NCI-H748 treated with DMSO at 0.1 percent for 48 hours (cell line): ENCODE measurements at places on chromosomes 2 and 18.
A peak's percentile ranks its signal among the peaks of the same experiment; 100 is the strongest.

DNA sequence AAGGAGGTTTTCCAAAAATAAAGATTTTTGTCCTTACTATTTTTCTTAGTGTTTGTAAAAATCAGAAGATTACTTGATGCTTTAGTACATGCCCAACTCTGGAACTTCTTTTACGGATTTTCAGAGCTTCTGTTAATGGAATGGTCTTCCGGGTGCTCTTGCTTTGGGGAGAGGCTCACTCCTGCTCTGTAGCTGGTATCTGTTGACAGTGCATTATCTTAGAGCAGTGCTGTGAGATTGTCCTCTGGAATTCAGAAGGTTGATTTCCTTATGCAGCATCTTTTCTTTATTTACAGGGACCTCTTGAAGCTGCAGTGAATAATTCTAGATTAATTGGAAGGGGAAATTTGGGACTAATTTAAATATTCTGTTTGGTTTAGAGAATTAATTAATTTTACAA is 4.6 kb downstream of the MAPRE2 start:
- no peak for DNase-seq

GRCh38 chr2:234725528-234726264 is 226.1 kb upstream of the SH3BP4 start:
- DNase-seq, result no peak

DNA sequence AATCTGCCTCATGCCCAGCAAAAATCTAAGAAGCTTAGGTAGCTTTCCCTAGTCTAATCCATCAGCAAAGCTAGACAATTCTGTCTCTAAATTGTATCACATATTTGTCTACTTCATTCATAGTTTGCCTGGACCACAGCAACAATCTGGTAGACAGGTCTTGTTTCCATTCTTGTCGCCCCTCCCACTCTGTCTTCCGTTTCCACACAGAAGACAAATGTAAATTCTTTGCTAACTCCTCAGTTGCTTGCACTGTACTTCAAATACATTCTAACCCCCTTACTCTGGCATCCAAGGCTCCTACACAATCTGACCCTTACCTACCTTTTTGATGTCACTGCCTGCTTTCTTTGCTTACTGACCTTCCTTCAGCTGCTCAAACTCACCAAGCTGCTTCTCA is 40.1 kb downstream of the THUMPD2 start:
- DNase-seq, result no peak

DNA sequence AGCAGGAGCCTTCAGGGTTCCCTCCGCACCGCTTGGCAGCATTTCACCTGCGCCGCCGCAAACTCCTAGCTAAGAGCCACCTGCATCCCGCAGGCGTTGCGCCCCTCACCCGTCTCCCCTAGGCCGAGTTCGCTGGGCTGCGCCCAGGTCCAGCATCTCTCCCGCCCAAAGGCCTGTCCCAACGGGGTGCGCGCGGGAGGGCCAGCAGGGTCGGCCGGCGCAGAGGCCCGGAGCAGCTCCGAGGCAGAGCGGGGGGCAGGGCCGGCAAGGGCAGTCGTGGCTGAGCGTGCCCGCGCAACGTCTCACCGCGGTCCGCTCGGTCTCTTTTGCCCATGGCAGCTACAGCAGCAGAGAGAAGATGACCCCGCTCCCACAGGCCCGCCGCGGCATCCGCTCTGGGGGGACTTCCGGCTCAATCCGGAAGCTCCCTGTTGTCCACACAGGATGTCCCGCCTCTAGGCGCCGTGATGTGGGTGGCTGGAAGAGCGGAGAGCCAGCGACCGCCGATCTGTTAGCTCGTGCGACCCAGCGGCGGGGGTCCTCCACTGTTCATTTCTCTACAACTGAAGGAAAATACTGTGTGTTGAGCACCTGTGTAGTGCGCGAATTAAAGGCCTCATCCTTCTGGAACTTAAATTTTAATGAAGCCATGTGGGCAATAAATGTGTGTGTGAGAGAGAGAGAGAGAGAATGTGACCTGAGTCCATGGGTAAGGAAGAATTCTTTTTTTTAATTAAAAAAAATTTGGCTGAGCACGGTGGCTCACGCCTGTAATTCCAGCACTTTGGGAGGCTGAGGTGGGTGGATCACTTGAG is at the start of gene ERCC3:
Gene ERCC3, minus strand, starts transcription at position 397 of the 815 bp plus-strand sequence. Its CDS starts 63 bp downstream, at position 334.
- peak; percentile 53 for DNase-seq

- DNase-seq, result no peak
Measured at GRCh38 chr2:236712961-236713673, 143.5 kb downstream of the ACKR3 start.

DNA sequence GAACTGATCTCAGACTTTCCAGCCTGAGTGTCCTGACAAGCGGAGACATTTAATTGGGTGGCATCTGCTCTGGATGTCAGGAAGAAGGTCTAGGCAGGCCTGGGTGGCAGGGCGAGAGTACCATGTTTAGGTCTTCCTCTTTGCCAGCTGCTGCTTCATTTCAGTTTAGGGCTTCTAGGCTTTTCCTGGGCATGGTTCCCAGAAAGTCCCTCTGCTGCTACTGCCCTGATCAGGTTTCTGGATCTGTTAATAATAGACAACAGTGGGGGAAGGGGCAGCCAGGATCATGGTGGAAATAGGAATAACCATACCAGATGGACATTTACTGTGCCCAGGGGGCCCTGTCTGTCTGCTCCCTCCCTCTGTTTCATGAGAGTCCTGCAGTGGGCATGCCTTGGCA is 2.3 kb upstream of the PLCD4 start:
- DNase-seq, result no peak

- no peak for DNase-seq
Measured at GRCh38 chr18:36326771-36327170, 29.3 kb downstream of the FHOD3 start.

- no peak for DNase-seq
Measured at GRCh38 chr2:26738481-26738880, 25.6 kb upstream of the SLC35F6 start.

DNA sequence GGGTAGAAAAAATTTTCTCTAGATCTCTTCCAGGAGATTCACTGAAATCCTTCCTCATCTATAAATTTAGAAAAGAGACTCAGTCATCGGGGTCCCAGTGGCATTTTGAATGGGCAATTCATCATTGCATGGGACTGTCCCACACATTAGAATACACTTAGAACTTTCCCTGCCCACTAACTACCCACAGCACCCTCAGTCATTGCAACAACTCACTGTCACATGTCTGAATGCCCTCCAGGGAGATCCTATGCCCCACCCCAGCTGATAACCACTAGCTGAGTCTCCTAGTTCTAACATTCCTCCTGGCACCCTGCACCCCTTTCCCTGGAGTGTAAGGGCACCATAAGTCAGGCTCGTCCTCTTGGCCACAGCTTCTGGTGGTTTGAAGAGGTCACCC is 89.6 kb downstream of the INSIG2 start:
- no peak for DNase-seq

DNA sequence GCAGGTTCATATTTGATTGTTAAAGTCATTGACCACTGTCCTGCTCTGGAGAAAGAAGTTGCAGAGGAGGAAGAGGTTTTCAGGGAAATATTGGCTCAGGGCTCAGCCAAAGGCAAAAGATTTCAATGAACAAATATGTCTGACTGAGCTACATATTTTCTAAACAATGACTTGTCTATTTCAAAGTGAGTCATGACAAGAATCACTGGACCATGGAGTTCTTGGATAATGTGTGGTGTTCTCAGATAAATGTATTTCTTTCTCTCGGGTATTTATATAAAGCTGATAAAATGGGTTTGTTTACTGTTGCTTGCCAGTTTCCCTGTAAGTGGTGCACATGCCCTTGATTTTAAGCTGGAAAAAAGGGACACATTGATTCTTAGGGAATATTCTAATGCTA is 34.3 kb upstream of the RMP24 start:
- DNase-seq, result no peak

DNA sequence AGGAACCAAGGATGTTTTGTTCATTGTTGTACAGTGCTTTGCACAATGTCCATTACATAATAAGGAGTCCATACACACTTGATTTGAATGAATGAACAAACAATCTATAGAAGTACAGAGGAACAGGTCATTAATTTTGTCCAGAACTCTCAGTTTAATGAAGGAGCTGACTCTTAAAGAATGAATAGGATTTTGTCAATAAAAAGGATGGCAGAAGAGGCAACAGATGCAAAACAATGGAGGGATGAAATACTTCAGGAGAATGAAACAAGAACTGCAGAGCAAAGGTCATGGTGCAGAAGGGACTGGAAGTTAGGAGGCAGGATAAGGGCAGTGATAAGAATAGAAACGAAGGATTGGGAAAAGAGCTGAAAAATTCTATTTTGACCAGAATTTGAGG is 28.7 kb upstream of the COL5A2 start:
- DNase-seq, result no peak

DNA sequence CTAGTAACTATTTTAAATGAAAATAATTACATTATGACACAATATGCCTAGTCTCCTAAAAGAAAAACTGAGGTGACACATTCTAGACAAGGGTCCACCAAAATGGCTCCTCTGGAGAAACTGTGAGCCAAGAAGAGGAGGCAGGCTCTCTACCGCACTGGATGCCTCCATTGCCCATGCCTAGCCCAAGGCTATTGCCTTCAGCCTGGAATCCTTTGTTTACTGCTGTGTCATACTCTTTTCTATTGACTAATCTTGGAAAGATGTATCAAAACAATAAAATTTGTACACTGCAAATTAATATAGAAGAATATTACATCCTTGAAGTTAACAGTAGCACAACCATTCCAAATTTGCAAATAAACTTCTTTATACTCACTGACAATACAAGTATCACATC is 167.1 kb downstream of the RAB3GAP1 start:
- DNase-seq, result no peak

DNA sequence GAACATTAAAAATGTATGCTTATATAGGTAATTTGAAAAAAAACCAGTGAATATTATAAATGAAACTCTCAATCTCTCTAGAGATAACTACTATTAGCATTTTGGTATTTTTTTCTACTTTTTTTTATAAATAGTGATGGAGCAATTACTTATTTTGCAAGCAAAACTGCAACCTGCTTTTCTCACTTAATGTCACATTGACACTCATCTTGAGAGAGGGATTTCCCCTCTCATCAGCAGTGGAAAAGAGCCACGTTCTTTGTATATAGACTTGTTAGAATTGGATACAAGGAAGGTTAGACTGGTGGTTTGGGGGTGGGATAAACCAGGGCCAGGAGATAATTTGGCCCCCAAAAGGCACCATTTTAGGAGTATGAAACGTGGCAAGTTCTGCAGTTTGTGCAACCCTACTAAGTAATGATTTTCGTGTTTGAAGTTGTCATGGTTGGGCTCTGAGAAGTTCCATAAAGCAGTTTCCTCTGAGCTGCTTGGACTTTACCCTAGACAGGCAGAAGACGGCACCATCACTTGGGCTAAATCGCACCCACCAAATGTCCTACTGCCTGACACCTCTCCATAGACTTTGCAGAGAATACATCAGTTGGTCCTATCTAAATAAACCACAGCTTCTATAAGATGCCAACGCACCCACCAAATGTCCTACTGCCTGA is 194.0 kb downstream of the ACTR3 start:
- DNase-seq, result no peak

DNA sequence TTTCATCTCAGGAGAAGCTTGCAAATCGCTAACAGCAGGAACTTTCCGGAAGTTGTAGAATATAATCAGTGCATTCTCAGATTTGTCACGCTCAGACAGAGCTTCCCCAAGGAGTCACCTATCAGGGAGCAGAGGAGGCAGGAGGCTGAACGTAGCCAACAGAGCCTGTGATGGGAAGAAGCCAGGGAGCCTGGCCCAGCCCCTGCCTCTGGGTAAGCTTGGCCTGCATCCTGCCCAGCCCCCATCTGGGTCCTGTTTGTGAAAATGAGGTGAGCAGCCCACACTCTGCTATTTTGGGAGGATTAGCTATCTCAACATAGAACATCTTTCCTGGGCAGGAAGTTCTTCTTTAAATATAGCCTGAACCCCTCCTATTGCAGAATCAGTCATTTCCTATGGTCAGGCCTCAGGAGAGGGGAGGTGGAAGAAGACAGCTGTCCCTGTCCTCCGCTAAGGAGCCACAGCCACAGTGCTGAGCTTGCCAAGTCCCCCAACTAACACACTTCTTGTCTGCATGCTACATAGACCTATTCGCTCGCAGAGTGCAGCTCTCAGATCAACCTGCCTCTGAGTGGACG is 19.2 kb upstream of the PKDCC start:
- DNase-seq, result no peak

DNA sequence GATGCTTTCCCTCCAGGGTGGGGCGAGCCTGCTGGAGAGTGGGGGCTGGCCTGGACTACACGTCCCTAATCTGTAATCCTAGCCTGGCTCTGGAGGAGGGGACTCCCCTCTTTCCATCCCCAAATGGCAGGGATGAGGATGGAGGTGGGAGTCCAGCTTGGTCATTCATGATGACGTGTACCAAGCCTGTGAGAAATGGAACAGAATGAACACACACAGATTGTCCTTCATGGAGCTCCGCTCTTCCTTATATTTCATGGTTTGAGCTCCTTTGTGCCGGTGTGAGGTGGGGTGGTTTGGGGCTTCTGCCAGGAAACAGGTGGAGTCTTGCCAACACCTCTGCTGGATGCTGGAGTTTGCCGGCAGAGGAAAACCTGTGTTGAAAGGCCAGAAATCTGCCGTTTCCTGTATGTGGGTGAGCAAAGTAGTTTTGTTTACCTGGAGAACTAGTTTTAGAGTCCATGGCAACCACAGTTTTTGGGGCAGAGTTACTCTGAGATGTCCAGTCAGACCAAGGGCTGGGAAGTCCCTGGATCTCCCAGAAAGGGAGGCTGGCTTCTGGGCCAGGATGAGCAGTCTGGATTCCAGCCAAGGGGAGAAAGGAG is 417.6 kb upstream of the MEX3C start:
- DNase-seq, result peak; percentile 54
